ENCODE measurements at places on chromosomes 6 and 20. TPM values are rescaled to one million over a fixed set of nuclear protein-coding genes. Genes with fewer than 3 reads are reported as not detected.

- DNase-seq, result no peak
These were observed 545.6 kb upstream of the MAP3K7 start for GRCh38 chr6:91132461-91132860.

DNA sequence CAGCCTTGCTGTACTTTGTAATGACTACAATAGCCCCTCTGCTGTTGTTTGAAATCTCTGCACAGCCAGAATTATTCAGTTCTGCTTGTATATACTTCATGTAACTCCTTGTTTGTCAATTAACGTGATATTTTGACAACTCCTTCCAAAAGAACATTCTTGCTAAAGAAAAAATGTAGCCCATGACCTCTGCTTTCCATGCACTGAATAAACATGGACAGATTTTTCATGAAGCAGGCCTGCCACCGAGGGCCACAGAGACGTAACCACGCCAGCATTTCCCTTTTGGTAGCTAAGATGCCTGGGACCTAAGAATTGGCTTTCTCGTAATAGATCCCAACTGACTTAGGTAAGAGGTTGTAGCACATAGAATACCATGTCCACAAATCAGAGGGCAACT lies 135.9 kb downstream of the MYLK4 start:
- DNase-seq, result no peak

DNA sequence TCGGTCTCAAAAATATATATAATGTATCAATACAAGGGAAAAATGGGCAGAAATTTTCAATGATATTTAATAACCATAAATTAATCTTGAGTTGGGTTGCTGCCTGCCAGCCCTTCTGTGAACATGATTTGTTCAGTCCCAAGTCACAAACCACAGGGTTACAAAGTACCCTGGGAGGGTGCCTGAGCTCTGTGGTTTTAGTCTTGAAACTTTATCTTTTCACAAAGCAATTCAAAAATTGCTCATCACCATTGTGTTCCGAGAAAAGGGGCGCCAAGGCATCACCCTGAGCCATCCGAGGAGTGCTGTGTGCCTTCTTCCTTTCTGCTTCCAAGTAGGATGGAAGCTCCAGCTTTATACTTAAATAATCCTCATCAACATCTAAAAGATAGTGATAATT lies 141.6 kb upstream of the AKAP12 start:
- peak; percentile 13 for DNase-seq

DNA sequence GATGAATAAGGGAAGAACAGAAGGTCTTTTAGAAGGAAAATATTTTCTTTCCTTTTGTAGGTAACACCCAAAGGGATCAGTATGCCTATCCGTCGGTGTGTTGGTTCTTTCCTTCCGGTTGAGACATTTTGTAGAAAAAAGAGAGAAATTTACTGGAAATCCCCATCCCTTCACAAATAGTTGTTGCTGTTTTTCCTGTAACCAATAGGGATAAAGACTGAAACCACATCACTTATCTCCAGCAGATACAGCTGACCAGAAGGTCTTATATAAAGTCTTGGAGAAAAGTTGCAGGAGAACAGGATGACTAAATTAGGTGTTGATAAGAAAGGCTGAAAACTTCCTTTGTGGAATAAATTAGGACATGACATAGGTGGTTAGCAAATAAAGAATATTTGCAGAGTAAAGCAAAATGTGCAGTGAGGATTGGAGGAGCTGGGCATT lies 14.8 kb upstream of the HLA-DRB1 start:
- DNase-seq, result no peak

- DNase-seq, result no peak
These were observed 38.5 kb upstream of the NELFCD start for GRCh38 chr20:58942549-58942948.

GRCh38 chr20:4113615-4114603 lies 98.6 kb upstream of the RNF24 start:
- DNase-seq, result no peak

GRCh38 chr6:129510950-129511349 lies 199.0 kb downstream of the ARHGAP18 start:
- no peak for DNase-seq

DNA sequence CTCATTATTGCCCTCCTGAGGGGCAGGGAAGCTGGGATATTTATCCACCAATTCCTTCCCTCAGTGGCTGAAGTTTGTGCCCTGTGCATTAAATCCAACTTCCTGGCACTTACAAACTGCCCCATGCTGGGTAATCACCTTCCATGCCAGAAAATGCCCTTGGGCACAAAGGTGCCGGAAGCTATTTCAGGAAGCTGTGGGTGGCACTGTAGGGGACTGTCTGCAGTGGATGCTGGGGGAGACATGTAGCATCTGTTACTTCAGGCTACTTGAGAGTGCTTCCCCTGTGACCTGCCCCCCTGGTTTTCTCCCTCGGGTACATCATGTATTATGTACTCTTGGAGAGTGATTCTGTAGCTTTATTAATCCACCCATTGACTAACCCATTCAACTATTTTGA lies 24.7 kb upstream of the RALGAPA2 start:
- DNase-seq, result no peak

DNA sequence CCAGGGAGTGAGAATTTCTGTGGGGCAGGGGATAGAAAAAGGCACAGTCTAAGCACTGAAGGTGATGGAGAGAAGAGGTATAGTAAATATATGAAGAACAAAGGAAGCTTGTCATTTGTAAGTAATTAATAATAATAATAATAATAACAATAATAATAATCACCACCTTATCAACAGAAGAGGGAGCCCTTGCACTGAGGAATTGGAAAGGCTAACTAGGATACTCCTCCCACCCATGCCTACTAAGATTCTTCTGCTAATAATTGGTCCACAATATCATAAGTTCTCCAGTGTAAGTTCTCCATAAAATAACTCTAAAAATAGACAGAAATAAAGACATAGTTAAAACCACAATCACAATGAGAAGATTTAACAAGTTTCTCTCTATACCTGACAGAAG lies 912 bp upstream of the OR12D3 start:
- no peak for DNase-seq

DNA sequence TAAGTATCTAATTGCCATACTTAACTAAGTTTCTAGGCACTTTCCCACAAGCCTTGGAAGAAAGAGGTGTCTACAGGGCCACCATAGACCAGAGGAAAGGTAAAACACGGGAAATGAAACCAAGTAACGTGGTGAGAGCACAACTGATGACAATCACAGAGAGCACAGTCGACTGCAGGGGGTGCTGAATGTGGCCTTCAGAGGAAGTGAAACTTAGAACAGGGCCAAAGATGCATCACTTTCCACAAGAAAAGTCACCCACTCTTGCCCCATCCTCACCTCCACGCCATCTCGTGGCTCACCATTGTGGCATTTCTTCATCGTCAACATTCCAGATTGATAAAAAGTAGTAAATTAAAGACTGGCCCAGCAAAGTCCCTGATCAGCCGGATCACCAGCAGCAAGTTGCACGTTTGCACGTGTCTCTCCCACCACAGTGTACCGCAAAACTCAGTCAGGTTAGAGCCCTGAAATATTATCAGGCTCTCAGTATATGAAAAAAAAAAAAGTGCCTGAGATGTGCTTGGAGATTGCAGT lies 31.4 kb downstream of the HIVEP2 start:
- no peak for DNase-seq

- DNase-seq, result no peak
These were observed 16.5 kb upstream of the GPR6 start for GRCh38 chr6:109961611-109962041.

- DNase-seq, result peak; percentile 87
These were observed 155.6 kb upstream of the SNX9 start for GRCh38 chr6:157667211-157668008.

GRCh38 chr6:132005178-132005577 lies 54.0 kb upstream of the CCN2 start:
- no peak for DNase-seq

DNA sequence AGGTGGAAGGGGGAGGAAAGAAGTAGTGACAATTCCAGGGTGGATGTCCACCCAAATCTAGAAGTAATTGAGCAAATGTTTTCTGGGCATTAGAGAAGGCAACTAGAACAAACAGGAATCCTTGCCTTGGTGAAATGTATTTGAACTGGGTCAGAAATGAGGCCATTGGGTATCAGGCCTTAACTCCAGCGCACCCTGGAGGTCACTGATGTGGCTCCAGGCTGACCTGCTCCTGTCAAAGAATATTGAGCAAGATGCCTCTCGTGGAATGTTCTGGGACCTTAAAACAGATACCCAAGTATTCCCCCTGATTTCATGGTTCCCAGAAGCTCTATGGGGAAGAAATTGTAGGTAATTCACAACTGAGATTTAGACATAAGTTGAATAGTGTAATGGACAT lies 6.9 kb downstream of the HLA-DPB1 start:
- DNase-seq, result peak; percentile 91

DNA sequence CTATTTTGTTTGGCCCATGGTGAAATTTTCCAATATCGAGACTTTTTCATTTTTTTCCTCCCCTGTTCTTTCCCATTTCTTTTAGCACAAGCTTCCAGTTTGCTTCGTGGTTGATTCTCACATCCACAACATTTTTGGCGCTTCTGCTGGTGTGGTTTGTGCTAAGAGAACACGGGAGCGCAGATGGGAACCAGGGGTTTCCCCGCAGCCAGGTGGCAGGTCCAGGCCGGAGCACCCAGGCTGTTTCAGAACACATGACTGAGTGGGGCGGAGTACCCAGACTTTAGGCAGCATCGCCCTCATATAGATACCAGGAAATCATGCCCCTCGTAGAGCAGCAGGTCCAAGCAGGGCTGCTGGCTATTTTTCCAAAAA lies 58.0 kb downstream of the SYTL3 start:
- peak; percentile 71 for DNase-seq

GRCh38 chr6:57243954-57244353 lies 21.8 kb upstream of the RAB23 start:
- DNase-seq, result no peak

DNA sequence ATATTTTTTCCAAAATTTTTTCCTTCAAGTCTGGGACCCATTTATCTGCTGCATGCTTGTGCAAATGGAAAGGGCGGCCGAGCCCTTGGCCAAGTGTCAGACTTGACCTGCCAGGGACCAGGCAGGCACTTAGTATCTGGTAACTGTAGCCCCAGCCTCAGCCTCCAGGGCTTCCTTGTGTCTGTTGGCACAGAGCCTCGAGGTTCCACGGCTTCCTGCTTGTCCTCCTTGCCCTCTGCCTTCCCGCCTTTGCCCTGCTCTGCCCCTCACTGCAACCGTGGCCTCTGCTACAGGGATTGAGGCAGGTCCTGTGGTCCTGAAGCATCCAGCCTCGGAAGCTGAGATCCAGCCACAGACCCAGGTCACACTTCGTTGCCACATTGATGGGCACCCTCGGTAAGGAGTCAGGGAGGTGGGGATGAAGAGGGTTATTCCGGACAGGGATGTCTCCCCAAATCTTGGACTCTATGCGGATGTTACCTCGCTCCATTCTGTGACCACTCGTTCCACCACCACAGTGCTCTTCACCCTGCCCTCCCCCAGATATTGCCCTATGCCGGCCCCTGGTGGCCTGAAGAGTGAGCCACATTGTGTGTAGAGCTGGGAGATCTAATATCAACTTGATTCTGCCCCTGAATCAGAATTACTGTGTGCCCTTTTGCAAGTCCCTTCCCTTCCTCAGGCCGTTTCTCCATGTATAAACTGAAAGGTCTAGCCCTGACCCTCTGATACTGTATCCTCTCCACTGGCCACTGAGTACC lies 41.5 kb upstream of the SRF start:
- DNase-seq, result peak; percentile 81

GRCh38 chr20:58277107-58277506 lies 32.4 kb upstream of the RAB22A start:
- DNase-seq, result no peak

GRCh38 chr6:7473805-7474719 lies 67.4 kb upstream of the DSP start:
- no peak for DNase-seq

SRMS gene
- not detected for total RNA-seq

TMEM200A gene
- 8.8 TPM for total RNA-seq

NFATC2 gene
- 1.5 TPM for total RNA-seq

ULBP3 gene
- total RNA-seq, result 3.8 TPM

PAX1 gene
- total RNA-seq, result not detected

TFAP2D gene
- total RNA-seq, result not detected

Data from endodermal cell (in vitro differentiated cells).